ENCODE measurements at places on chromosomes 13 and 19.

GRCh38 chr13:73131247-73131646 lies 72.4 kb downstream of the KLF5 start:
- no peak for DNase-seq

DNA sequence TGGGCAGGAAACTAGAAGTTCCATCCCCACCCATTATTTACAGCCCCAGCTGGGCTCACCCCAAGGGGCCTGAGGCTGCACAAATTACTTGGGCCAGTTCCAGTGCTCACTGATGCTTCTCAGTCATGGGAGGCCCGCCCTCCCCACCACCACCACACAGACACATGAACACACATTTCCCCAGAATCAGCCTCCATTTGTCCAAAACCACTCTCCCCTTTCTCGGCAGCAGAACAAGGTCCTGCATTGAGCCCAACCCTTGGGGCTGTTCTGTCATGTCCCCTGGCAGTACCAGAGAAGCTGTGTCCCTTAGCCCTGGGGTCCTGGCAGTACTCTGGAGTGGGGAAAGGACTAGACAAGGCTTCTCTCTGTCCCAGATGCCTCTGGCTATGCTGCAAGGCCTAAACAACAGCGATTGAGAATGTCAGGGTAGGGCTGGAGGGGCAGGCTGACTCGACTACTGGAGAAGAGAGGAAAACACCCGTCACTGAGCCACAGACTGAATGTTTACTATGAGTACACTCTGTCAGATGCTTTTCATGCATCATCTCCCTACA lies 21.8 kb downstream of the SAMD4B start:
- DNase-seq: no peak

DNA sequence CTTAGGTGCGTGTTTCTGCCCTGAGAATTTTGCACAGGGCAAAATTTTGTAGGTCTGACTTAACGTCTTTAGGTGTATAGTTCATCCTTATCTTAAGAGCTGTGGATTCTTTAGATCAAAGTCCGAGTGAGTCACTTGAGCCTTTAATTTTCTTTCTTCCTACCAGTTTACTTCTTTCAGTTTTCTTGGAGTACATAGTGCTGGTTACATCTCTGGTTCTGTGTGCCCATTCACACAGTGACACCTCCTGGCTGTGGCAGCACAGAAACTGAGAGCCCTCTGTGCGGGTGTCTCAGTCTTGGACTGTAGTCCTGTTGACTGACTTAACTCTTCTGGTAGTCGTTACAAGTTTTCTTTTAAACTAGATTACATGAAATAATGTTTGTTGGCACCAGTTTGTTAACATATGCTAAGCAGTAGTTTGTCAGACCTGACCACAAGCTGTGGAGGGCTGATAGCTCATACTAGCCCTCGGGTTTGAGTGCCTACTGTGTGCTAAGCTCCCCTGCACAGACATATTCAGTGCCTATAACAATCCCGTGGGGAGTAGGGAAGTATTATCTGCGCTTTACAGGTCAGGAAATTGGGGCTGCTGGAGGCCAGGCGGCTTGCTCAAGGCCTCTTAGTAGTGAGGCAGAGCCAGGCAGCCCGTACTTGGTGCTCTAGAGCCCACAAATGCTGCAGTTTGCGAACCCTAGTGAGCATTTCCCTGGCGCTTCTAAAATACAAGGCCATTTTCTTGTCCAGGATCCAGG lies 1.6 kb downstream of the GATAD2A start:
- DNase-seq: no peak

DNA sequence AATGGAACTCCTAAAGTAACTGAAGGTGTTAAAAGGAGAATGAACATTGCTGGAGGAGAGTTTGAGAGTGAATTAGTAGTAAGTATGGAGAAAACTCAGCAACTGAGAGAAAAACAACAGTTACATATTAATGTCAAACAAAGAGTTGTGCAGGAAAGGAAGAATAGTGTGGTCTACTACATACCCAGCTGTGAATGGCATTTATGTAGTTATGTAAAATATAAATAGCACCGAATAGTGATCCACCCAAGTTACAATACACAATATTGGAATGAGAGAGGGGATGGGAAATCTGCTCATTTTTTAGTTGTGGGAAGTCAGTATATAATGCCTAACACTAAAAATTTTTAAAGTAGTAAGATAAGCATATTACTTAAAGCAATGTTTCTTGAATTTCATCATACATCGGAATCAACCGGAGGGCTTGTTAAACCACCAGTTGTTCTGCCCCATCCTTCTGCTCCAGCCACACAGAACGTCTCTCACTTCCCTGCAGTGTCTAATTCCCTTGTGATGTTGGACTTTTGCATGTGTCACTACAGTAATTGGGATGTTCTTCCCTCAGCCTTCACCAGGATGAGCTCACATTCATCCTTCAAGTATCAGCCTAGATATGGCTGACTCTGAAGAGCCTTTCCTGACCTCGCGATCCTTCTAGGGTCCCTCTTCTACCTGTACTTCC lies 11.5 kb downstream of the CCDC70 start:
- DNase-seq: no peak

GRCh38 chr13:23630349-23631093 lies 60.3 kb downstream of the TNFRSF19 start:
- no peak for DNase-seq

- peak; percentile 80 for DNase-seq
These were observed 62.2 kb upstream of the GTF3A start for GRCh38 chr13:27362064-27362751.

DNA sequence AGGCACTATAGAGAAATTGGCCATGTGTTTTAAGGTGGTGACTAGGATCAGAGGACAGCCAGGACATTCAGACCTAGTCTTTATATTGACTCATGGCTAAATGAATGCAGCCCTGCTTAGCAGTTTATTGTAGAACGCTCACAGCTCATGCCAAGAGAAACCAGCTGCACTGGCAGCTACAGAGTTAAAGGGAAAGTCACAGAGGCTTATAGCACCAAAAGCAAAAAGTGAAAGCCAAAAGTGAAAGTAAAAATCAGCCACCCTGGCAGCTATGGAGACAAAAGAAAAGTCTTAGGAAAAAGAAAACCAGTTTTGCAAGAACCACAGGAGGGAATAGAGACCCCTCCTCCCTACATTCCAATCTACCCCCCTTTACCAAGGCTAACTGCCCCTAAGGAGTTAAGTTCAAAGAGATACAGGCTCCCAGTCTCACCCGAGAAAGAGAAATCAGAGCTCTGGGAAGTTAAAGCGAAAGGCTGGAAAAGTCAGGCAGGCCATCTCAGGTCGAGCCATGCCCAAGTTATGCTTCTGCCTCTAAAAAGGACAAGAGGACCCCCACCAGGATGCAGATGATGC lies 99.0 kb downstream of the ZNF429 start:
- DNase-seq: peak; percentile 6

DNA sequence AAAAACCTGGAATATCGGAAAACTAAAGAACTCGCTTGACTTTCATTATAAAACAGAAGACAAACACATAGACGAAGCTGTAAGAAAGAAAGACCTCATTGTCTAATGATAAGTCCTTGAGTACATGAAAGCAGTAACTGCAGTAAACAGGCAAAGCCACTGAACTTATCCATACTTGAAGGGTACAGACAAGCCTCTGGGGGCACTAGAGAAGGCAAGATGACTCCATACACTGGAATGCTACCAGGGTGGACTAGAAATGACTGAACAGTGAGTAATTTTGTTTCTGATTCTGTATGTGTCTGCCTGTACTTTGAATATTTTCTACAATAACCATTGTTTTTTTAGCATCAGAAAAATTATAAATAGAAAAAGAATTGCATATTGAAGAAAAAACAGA lies 507.9 kb downstream of the UQCRFS1 start:
- DNase-seq: no peak

- no peak for DNase-seq
These were observed 14.4 kb downstream of the MICOS13 start for GRCh38 chr19:5665781-5666513.

Measured in NCI-H2107 (cell line).